ENCODE measurements at places on chromosomes 2 and 18.

DNA sequence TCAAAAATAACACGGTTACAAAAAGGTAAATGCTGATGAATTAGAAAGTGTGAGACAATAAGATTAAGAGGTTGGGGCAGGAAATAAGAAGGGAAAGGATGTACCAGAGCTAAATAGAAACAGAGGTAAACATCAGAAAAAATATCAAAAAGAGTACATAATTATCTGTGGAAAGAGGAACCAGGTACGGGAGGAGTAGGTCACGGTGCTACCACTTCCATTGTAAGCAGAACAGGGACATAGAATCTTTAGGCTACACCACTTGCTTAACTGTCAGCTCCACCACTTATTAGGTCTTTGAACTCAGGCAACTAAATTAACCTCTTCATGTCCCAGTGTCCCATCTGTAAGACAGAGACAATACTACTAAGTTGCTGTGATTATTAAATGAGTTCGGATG, 350.3 kb downstream of the LRATD1 start:
- DNase-seq, result no peak

- no peak for DNase-seq
Measured at GRCh38 chr2:43005975-43006833, 213.8 kb upstream of the HAAO start.

GRCh38 chr2:29074411-29074810, at the start of gene PCARE:
TSS of gene PCARE (minus strand) at chr2:29074523. CDS start at chr2:29074261, 262 bp downstream.
- no peak for DNase-seq

DNA sequence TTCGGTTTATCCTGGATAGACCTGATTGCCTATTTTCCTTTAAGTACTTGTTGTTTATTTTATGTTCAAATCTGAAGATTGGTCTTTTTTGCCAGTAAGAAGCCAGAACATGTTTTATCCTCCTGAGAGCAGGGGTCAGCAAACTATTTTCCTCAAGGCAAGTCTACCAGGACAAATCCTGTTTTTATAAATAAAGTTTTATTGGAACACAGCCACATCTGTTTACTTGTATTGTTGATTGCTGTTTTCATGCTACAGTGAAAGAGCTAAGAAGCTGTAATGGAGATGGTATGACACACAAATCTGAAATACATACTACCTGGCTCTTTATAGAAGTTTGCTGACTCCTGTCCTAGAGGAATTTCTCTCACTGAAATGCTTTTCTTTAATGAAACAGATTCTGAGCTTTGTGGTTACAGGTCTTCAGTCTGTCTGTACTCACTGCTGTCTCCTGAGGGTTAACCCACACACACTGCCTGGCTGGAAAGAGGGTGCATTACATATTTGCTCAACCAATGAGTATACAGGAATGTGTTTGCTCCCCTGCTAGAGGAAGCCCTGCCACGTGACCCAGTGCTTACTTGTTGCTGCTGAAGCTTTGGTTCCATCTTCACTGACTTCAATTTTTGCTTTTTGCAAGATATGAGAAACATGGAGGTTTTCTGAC, 22.6 kb downstream of the MRPL44 start:
- peak; percentile 82 for DNase-seq

DNA sequence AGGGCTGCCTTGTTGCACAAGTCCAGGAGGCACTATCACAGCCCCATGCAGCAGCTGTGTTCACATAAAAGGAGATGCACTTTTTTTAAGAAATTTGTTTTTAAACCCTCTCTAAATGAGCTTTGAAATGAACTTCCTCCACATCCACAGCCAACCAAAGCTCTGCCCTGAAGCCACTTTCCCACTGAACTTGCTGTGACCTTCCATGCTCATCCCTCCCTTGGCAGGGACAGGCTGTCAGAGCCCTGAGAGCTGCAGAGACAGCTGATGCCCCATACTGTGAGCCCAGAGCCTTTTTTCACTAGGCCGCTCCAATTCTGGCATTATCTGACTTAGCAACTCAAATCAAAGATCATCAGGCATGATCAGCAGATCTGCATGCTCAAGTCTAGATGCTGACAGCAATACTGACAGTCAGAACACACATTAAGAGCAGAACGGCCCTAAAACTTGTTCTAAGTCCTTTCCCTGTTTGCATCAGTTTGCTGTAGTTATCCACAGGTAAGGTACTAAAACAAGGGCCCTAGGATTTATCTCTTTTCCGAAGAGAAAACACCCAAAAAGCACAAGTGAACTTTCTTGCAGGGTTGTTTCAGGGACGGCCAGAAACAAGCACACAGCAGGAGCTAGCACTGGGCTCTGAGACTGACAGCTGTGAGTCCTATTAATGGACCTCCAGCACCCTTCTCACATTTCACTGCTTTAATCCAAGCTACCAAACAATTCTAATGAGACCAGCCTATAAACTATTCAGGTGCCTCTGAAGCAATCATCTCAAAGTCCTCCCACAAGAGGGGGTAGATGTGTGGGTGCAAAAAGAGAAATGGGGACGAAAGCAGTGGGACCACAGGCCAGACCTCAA, 34.9 kb downstream of the RNU4ATAC start:
- peak; percentile 13 for DNase-seq

GRCh38 chr2:12930391-12930790, 213.7 kb downstream of the TRIB2 start:
- DNase-seq, result no peak

GRCh38 chr2:175399326-175399725, 217.8 kb upstream of the ATP5MC3 start:
- DNase-seq, result no peak

GRCh38 chr2:216992056-216992675, 132.3 kb upstream of the TNP1 start:
- DNase-seq, result no peak

DNA sequence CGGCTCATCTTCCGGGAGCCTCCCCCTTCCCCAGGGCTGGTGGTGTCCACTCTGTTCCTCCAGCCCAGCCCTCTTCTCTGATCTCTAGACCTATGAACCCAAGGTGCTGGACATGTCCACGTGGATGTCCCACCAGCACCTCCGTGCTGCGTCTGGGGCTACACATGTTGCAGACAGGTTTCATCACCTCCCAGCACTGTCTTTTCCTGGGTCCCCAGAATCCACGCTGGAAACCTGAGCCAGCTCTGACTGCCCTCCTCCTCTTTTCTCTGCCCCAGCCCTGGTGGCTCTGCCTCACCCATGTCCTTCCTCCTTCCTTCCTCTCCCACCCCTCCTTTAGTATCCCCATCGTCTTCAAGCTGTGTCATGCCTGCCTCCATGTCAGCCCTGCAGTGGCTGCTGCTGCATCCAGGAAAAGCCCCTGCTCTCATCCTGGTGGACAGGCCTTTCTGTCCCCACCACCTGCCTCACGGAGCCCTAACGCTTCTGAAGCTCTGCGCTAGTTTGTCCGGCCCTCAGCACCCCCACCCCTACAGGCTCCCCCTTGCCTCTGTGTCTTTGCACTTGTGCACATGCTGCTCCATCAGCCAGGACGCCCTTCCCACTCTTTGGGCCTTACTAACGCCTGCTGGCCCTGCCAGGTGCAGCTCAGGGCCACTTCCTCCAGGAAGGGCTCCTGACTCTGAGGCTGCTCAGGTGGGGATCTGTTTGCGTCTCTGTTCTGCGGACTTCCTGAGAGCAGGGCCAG, 105.9 kb downstream of the DYSF start:
- DNase-seq, result no peak

DNA sequence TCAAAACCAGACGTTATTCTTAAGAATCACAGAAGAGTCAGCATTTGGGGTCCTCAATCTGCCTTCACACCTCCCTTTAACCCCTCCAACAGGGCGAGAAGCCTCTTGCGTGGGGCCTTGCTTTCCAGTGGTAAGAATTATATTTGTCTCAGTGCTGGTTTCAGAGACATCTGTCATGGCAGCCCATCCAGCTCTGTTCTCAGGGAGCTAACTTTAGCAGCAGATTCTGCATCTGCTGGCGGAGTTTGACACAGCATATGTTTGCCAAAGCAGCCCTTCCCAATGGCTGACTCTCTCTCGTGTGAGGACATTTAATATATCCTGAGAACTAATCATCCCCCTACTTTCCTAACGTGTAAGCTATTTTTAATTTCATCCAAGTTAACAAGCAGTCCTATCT, 91.5 kb upstream of the BCL11A start:
- no peak for DNase-seq

GRCh38 chr18:74146756-74147155, 878 bp downstream of the FBXO15 start:
- DNase-seq, result peak; percentile 84

DNA sequence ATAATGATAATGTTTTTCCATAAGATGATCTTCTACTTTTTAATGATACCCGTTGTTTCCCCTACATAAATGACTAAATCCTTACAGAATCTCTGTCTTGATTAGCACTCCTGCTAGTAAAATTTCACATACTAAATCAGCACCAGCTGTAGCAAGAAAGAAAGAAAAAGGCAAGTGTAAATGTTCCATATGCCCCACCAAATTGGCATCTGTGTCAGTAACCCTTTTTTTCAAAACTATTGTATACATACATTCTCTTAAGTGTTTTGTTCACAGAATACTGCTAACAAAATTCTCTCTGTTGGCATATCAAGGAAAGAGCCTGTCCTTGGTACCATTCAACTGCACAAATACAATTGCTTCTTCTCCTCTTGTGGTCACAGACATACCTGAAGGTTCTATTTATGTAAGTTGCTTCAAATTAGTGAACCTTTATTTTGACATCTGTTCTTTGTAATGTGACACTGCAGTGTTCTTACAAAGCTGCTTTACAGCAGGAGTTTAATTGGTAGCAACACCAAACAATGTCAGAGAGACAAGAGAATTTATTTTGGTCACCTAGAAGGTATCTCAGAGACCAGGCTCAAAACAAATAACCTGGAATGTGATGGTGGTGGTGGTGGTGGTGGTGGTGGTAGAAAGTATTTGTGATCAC, 641.9 kb downstream of the ZEB2 start:
- DNase-seq, result no peak

DNA sequence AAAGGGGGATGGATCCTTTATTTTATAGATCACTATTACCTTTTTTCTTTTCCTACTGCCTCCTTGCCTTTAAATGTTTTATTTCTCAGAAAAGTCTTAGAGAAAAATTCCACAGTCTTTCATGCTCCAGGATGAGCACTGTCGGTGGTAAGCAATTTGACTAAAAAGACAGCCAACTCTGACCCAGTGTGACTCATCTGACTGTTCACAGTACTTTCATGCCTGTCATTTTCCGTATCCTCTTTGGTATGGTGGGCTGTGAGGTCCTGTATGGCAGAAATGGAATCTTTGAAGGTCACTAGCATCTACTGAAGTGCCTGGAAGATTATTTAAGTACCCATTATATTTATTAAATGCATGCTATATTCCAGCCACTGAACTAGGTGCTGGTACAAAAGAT, 2.1 kb upstream of the RFTN2 start:
- DNase-seq, result peak; percentile 63

DNA sequence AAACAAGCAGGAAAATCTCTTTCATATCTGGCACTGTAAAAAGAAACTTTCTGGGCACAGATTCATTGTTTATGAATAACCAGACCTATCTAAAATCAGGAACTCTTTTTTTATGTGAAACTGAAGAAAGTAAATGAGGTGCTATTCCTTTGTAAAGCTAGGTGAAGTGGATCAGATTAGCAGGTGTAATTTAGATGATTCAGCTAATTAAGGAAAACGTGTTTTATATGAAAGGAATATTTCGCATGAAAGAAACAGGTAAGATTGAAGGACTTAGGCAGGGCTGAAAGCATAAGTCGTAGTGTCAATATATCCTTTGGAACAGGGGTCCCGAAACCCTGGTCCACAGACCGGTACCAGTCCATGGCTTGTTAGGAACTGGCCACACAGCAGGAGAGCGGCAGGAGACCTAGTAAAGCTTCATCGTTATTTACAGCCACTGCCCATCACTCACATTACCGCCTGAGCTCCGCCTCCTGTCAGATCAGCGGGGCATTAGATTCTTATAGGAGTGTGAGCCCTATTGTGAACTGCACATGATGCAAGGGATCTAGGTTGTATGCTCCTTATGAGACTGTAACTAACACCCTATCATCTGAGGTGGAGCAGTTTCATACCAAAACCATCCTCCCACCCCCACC, 20.3 kb upstream of the XIRP2 start:
- no peak for DNase-seq

DNA sequence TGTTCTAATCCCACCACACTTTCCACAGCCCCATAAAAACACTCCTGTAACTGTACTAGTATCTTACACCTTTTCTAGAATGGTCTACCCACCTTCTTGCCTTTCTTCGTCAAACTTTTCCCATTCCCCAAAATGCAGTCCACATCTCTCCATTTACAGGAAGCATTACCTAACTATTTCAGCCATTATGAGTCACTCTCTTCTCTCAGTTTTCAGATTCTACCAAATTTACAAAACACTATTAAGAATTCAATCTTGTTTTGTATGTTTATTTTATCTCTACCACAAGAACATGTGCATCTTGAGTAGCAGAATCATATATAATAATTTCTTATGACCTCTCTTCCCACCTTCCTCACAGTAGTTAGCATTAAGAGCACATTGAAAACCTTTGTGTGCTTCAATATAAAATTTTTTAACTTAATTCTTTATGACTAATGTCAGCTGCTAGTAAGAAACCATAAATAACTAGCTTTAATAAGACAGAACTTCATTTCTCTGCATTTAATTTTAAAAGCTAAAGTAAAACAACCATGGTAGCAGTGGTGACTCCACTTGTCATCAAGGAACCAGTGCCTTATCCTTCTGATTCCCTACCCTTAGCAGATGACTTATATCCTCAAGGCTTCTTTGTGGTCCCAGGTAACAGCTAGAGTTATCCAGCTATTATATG, 56.6 kb upstream of the MAP2 start:
- peak; percentile 21 for DNase-seq

GRCh38 chr2:207706936-207707860, 4.2 kb upstream of the CCNYL1 start:
- DNase-seq, result no peak

- no peak for DNase-seq
Measured at GRCh38 chr18:48740068-48740440, 201.2 kb downstream of the CTIF start.

All from iris pigment epithelial cell (primary cell).